Nephron progenitor cell (in vitro differentiated cells): ENCODE measurements at places on chromosomes 2 and 18.

DNA sequence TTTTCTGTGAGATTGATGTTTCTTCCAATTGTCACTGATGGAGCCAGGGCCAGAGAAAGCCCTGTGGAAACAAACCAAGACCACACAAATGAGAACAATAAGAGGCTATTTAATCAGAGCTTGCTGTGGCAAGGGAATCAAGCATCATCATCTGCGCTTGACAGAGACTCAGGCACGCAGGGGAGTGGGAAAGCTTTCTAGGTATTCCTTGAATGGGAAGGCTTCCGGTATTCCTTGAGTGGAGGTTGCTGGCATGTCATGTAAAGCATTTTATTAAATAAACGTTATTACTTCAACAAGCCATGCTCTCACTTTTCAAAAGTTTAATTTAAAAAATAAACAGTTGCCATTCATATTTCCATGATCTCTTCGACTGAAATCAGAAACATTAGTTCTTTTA lies 194.6 kb upstream of the SYT4 start:
- no peak for DNase-seq

- DNase-seq, result no peak
Measured at GRCh38 chr2:165408186-165408585, 61.3 kb upstream of the CSRNP3 start.

GRCh38 chr2:189104934-189105333 lies 74.6 kb downstream of the COL5A2 start:
- DNase-seq, result no peak

GRCh38 chr2:71339685-71340084 lies 8.1 kb downstream of the ZNF638 start:
- DNase-seq, result no peak

DNA sequence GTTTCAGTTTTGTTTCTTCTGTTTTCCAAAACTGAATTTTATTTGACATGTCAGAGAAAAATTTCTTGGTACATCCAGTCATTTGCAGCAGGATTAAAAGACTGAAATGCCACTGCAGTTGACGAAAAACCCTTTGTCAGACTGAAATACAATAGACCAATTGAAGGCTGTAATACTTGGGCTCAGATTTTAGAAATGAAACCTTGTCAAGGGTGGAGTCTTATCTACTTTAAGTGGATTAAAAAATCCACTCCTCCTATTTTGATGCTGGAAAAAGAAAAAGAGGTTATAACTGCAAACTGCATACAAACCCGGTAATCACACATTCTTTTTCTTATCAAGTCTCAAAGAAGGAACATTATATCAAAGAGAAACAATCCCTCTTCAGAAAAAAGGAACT lies 80.2 kb upstream of the NEUROD1 start:
- DNase-seq, result no peak

DNA sequence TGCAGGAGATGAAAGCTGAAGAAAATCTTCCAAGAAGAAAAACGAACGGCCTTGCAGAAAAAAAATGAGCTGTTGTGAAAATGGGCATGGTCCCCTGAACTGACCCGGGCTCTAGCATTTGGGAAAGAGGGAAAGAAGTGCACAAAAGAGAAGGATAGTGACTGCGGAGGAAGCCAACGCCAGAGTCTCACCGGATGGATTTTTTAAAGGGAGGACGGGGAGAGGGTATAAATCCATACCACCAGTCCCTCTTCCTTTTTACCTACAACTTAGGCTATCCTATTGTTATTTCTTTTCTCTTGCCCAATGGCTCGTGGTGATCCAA lies 601 bp downstream of the WDR35 start:
- DNase-seq, result no peak

- DNase-seq, result no peak
Measured at GRCh38 chr18:72539901-72540300, 4.2 kb downstream of the CBLN2 start.
